ENCODE measurements at places on chromosomes 3 and 15.

DNA sequence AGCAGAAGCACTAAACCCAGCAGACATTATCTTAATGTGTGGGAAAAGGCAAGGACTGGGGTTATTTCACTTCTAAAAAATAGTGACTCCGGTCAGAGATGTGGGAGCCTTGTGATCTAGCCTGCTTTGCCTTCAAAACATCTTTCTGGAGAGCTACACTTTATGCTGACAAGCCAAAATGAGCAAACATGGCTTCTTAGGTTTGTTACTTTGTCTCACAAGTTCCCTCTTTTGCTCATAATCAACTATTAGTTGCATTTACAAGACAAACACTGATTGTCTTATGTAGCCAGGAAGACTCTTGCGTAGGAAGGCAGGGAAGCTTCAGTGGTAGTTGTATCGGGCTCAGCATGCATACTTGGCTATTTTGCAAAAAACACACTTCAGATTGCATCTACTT, 129.2 kb downstream of the NUP210 start:
- DNase-seq = no peak

DNA sequence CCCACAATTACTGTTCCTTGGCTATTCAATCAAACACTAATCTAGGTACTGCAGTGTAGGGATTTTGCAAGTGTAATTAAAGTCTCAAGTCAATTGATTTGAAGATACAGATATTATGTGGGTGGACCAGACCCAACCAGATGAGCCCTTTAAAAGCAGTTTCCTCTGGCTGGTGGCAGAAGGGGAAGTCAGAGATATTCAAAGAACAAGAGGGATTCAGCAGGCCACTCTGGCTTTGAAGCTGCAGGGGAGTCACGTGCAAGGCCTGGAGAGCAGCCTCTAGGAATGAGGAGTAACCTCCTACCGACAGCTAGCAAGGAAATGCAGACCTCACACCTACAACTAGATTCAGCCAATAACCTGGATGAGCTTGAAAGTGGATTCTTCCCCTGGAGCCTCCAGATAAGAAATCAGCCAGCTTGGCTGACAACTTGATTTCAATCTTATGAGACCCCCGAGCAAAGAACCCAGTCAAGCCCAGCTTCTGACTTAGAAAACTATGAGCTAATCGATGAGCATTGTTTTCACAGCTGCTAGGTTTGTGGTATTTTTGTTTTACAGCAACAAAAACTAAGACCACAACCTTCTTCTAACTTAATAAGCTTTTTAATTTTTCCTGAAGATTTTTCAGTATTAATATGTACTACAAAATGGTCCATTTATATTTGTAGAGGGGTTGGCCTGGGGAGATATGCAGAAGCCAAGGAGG, 13.4 kb downstream of the HACD2 start:
- DNase-seq = no peak

- no peak for DNase-seq
These were observed 32.9 kb downstream of the TBC1D2B start for GRCh38 chr15:78044407-78045155.

DNA sequence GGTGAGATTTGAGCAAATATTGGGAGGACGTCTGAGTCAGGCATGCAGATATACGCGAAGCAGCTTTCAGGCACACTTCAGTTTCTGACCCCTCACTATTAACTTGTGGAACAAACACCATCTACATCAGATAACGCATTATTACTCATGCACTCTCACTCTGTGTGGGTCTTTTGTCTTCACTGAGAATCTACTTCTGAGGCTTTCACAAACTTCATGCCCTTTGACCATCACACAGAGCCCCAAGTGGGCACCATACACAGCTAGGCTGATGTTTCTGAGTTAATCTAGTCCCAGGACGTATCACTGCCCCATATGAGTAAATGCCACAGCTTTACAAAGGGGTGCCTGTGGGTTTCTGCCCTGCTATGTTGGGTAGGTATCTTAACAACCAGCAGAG, 39.6 kb upstream of the IP6K2 start:
- no peak for DNase-seq

GRCh38 chr3:16993227-16993626, 108.5 kb downstream of the PLCL2 start:
- DNase-seq = no peak

DNA sequence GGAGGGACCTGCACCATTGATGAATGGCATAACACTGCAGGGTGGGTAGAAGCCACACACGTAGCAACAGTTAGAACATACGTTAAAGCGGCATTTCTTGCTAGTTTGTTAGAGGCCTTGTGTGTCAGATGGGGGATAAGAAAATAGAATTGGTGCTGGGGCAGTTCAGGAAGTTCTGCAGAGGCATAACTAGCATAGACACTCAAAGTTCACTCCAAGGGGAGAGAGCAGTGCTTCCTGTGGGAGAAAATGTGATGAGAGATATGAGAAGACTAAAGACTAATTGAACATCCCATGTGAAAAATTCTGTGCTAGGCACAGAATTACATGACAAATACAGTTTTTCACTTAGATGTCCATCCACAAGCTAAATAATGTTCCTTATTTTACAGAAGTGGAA, 327.1 kb downstream of the ZNF621 start:
- no peak for DNase-seq

GRCh38 chr15:29003191-29003839, 117.5 kb downstream of the APBA2 start:
- no peak for DNase-seq

DNA sequence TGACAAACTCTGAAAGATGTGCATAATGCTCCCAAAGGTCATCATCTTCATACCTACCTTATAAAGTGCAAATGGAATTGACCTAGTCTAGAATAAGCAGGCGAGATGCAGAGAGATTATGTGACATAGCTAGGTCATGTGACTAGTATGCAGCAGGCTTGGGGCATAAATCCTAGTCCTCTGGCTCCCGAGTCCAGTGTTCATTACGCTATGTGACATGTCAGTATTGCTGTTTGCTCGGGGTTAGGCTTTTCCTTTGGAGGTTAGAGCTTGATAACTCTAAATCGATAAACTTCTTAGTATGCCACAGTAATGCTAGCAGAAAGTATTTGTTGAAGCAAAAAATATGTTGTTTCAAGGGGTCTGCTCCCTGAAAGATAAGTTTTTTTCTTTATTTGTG, 481.7 kb upstream of the TPRG1 start:
- DNase-seq = no peak

DNA sequence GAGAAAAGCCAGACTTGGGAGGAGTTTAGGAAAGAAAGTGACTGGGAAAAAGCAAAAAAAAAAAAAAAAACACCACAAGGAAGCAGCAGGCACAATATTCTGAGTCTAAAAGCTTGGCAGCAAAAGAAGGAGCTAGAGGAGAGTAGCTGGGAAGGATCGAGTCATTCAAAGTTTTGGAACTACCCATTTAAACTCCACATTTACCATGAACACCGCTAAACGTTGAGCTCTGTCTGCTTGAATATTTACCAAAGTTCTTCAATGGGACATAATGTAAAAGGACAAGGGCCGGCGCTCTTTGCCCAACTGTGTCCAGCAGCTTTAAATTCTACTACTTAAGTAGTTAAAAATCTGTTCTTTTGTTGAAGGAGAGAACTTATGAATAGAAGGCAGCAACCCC, 481.9 kb downstream of the FOXP1 start:
- DNase-seq = no peak

All from NCI-H2081 (cell line).